ENCODE measurements at places on chromosomes 7 and 10. TPM values are rescaled to one million over a fixed set of nuclear protein-coding genes. Genes with fewer than 3 reads are reported as not detected.
A peak's percentile ranks its signal among the peaks of the same experiment; 100 is the strongest.

DBF4 gene
- 31.1 TPM for total RNA-seq

- DNase-seq, result no peak
Observed at GRCh38 chr7:108252177-108252576, 122.0 kb upstream of the LAMB4 start.

GRCh38 chr7:69700331-69700730 is 102.1 kb downstream of the AUTS2 start:
- DNase-seq, result no peak

GRCh38 chr7:79063019-79063698 is 390.3 kb downstream of the MAGI2 start:
- DNase-seq, result no peak

DNA sequence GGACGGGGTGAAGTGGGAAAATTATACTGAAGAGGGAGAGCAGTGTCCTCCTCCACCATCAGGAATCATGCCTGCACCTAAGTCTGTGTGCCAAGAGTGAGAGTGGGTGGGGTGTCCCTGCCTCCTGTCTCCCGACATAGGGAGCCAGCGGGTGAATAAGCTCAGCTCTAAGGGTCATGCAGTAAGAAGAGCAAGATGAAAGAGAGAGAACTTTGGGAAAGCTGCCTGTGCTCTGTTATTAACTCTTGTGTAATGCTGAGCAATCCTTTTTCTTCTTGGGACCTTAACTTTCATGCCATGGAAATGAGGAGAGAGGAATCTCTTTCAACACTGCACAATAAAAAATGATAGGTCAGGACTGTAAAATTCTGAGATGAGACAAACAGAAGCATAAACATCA is 7.9 kb upstream of the TCAF1 start:
- DNase-seq, result peak; percentile 58

DNA sequence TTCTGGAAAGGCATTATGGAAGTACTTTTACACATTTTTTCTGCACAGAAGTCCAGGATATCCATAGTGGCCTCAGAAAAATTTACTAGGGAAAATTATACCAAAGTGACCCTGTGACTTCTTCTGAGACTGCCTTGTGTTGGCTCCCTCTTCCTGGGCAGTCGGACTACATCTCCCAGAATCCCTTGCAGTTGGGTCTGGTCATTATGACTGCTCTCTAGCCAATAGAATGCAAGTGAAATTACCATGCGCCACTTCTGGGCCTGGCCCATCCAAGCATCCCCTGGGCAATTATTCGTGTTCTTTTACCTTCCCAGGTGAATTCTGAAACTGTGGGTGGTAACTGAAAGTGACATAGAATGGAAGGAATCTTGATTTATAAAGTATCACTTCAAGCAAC is 430.9 kb downstream of the ACTR3B start:
- DNase-seq, result no peak

DNA sequence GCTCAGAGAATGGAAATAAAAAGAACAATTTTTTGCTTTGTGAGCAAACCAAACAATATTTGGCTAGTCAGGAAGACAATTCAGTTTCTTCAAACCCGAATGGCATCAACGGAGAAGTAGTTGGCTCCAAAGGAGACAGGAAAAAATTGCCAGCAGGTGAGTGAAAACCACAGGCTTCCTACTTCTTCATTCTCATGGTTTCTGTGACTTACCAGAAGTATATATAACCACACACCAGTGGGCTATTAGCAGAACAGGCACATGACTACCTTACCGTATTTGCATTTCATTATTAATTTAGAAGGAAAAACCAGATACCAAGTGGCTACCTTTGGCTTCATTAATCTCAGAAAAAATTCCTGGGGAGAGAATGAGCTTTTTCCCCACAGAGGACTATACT is 8.8 kb downstream of the TDRD1 start:
- DNase-seq, result no peak

All from fibroblast of villous mesenchyme (primary cell).